ENCODE measurements at places on chromosomes 6 and 20.

DNA sequence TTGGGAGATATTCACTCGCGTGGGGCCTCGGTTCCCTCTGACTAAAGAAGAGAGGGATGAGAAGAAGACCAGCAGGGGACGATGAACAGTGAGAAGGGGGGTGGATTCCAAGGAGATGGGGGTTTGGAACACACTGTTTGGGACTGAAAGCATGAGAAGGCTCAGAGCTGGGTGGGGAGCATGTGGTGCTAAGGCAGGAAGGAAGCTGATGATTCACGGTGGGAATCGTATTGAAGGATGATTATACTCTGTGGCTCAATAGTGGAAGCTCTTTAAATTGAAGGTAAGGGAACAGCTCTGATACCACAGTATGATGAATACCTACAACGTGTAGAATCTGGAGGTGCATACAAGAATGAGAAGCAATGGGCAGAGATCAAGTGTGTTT is 117.5 kb upstream of the KCNK16 start:
- no peak for DNase-seq

GRCh38 chr6:1377526-1377925 is 11.8 kb upstream of the FOXF2 start:
- DNase-seq = no peak

GRCh38 chr20:54665812-54666211 is 190.4 kb downstream of the DOK5 start:
- no peak for DNase-seq

GRCh38 chr6:23985015-23985414 is 141.0 kb upstream of the NRSN1 start:
- DNase-seq = no peak

DNA sequence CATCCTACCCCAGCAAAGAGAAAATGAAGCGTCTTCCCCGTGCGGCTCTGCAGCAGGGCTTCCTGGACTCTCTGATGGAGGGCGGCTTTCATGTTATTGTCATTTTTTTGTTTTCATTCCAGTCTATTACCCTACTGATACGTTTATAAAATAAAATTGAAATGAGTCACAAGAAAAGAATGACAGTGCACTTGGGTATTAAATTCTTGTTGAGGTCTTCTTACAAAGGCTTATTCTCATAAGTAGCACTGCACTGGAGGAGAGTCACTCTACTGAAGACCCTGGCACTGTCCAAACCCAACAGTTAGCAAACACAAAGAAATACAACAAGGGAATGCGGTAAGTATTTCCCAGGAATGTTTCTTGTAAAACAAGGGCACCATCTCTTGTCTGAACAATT is 379.3 kb downstream of the MAFB start:
- no peak for DNase-seq

GRCh38 chr20:62748311-62748710 is 39.7 kb downstream of the NTSR1 start:
- no peak for DNase-seq

DNA sequence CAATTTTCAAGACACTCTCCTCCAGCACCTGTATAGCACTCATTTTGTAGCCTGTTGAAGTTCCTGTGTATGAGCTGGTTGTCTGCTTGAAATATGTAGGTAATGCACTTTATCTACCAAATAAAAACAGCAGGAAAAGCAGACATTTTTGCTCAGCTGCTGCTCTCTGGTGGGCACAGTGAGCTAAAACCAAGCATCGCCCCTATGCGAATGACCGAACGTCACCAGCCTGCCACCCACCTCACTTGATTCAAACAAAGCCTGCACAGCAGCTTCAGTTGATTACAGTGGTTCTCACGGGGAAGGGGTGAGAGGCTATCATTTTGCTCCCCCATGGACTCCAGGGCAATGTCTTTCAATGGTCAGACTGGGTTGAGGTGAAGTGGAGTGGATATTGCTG is 185.7 kb downstream of the SASH1 start:
- DNase-seq = no peak

GRCh38 chr6:44527583-44528369 is 140.3 kb downstream of the CDC5L start:
- no peak for DNase-seq

GRCh38 chr6:145540741-145541140 is 194.6 kb downstream of the EPM2A start:
- DNase-seq = no peak

- DNase-seq = no peak
These were observed 98.6 kb downstream of the HFE start for GRCh38 chr6:26185802-26186201.

DNA sequence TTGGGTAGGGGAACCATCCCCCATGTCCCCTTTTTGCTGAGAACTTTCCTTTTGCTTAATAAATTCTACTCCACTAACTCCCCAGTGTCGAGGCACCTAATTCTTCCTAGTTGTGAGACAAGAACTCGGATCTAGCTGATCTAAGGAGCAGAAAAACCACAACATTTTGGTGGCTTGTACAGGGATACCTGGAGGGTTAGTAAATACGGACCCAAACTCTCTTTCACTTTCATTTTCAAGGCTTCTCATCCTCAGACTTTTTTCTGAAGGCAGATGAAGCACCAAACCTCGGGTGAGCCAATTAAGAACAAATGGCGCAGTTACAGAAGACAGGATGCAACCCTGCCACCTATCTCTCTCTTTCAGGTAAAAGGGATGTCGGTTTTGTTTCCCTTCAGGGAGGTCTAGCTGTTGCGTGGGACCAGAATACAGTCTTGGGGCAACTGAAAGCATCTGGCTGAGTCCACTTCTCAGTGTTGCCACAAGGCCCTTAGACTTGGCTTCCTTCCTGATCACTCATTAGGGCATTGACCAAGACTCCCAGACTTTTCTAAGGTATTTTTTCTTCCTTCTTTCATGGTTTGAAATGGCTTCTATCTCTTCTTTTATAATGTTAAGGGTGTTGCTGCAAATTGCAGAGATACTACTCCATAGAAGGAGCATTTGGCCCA is 11.1 kb upstream of the HTR1B start:
- DNase-seq = no peak

DNA sequence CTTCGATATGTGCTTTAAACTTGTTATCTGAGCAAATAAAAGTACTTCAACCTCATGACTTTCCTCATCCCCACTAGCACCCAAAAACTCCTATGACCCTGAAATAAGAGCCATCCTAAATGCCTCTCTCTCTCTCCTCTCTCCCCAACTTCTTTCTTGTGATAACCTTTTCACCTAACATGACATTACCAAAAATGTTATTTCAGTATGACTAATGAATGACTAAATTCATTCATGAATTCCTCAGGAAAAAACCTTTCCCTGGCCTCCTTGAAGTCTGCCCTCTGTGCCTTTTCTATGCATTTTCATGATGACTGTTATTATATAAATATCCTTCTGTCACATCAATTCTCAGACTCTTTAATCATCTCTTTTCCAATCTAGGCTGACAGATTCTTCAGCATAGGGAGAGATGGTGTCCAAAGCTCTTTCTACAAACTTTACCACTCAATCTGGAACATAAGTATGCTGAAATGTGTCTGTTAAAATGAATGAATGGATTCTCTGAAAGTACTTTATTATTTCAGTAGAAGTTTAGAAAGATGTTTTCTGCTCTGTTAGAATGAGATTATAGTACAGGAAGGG is 114.3 kb upstream of the GGTLC1 start:
- DNase-seq = no peak
